ENCODE measurements at places on chromosomes 13 and 19.

DNA sequence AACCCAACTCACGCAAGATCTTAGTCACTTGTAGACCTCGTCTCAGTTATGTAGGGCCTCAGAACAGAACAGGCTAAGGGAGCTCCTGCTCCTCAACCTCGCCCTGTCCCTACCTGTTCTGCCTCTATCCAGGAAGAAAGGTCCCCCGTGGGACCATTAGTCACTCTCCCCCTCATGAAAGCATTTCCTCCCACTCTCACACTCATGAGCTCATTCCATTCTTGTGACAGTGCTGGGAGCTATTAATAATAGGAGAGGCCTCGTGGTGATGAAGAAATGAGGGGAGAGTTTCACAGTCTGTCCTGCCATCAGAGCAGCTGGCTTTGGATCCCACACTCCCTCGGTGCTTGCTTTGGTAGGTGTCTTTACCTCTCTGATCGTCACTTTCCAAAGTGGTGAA is 10.2 kb downstream of the PPP2R1A start:
- DNase-seq, result peak; percentile 36

GRCh38 chr13:41720839-41721561 is 239.9 kb downstream of the VWA8 start:
- DNase-seq, result no peak

GRCh38 chr19:35115177-35115951 is at the start of gene FXYD3:
TSS of gene FXYD3 (plus strand) at chr19:35115823. CDS start at chr19:35119377, 3,554 bp downstream.
- DNase-seq, result no peak

DNA sequence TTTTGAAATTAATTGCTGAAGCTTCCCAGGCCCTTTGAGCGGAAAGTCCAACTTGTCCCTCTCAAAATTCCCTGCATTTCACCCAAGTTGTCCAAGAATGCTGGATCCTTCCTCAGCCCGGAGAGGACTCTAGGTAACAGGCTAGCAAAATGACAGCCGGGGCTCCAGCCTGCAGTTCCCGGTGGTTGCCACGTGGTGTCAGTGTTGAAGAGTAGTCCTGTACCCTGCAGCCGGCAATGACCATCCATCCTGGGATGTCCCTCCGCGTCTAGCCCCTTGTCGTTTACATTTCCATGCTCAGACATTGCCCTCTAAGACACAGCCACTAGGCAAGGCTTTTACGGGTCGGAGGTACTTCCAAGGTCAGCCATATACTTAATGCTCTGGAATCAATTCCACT is 31.4 kb upstream of the MTIF3 start:
- no peak for DNase-seq

- peak; percentile 46 for DNase-seq
These were observed 53.2 kb downstream of the CDADC1 start for GRCh38 chr13:49300739-49301589.

DNA sequence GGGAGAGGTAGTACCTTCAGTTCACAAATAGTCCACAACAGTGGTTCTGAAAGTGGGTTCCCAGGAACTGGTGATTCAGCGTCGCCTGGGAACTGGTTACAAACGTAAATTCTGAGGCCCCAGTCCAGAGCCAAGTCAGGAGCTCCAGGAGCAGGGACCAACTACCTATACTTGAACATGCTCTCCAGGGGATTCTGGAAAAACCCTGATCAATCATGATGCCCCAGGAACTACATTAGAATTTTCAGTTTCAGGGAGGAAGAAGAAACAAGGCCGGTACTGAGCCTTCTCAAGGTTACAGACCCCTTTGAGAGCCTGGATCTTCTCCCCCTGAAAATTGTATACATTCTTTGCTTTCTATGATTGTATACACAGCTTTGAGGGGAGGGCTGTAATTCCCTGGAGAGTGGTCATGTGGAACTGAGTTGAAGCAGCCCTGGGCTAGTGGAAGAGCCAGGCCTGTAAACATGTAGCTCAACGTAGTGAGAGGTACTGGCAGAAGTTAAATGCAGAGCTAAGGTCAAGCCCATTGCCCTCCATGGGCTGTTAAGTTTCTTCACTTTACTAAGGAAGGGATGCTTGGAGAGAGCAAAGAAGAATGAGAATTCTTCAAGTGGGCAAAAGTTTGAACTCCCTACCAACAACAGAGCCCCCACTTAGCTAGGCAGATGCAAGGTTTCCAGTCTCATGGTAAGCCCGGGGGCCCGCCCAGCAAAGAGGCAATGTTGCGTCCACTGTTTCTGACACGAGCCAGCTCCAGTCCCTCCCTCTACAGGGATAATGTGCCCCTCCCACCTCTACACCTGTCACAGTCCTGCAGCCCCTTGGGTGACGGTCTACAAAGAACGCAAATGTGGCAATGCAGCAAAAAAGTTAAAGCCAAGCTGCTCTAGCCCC is 17.0 kb downstream of the DOCK9 start:
- DNase-seq, result no peak

DNA sequence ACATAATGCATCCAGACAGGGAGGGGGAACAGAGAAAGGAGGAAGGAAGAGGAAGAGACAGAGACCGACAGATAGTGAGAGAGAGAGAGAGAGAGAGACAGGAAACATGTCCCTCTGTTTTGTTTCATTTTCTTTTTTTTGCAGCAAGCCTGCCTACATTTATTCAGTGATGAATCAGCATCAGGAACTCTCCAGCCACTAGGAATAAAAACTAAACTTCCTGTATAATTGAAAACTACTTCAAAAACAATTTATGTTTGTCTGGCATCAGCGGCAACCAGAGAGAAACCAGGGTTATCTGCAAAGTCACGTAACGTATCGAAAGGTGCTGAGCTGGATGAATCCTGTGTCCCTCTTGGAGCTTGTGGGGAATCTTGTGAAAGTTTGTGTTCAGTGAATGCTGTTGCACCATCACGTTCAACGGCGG is 148.6 kb upstream of the SOX21 start:
- no peak for DNase-seq

- no peak for DNase-seq
These were observed 71.0 kb downstream of the SIPA1L3 start for GRCh38 chr19:37977992-37978391.

DNA sequence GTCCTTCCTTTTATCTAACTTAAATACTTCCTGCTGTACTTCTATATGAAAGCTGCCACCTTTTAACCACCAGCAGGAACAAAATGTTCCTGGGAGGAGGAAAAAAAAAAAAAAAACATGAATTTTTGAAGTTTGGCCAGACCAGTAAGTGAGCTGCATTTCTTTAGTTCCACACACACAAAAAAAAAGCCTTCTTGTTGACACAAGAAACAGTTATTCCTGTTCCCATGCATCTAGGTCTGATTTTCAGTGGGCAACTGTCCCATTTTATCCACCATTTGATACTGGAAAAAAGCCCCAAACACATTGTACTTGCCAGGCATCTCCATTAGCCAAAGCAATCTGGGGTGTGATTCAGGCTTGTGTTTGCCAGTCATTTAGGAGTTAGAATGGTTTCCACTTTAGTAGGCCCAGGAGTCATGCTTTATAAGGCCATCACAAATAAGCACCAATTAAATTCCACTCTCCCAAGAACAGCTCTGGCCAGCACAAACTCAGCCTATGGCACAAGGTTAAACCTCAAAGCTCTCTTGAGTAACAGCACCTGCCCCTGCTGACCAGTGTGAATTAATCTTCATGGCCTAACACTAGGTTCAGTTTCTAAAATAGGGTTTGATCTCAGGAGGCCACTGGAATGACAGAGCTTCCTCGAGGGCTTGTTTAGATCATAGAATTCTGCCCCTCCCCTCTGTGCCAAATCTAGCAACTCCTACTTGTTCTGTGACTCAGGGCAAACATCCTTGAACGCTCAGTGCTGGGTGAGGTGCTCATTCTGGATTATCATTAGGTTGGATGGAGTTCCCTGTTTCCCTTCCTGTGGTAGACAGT is 67.1 kb downstream of the NUFIP1 start:
- DNase-seq, result peak; percentile 80

- no peak for DNase-seq
These were observed 365.1 kb downstream of the DNAJC15 start for GRCh38 chr13:43388282-43389034.

DNA sequence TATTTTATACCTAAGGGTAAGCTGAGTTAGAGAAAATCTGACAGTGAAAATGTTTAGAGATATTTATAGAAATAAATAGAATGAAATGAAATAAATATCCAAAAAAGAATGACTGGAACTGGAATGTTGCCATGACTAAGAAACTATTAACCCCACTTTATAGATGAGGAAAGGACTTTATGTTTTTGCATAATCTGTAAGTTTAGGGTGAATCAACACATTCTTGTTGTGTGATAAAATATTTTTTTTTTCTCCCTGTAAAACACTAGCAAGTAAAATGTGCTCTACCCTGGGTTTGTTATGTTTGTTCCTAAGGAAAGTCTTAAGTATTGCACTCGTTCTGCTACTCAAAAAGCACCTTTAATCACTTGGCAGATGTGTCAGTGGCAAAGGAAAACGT is 83.8 kb upstream of the KL start:
- no peak for DNase-seq

- DNase-seq, result no peak
These were observed 104.8 kb downstream of the ZIC5 start for GRCh38 chr13:99866781-99867180.

GRCh38 chr13:110983241-110983640 is 68.4 kb upstream of the ANKRD10 start:
- no peak for DNase-seq

DNA sequence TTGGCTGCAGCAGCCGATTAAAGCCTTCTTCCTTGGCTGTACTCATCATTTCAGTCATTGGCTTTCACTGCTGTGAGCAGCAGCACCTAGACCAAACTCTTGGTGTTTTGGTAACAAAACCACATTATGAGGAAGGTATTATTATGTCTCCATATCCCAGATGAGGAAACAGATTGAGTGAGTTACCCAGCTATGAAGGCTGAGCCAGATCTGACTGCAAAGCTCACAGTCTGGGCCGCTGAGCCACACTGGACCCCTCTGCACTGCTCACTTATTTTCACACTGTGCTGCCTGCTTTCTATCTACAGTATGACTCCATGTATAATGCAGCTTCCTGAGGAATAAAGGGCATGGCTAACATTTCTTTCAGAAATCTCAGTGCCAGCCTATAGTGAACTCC is 24.5 kb downstream of the CRYL1 start:
- no peak for DNase-seq

DNA sequence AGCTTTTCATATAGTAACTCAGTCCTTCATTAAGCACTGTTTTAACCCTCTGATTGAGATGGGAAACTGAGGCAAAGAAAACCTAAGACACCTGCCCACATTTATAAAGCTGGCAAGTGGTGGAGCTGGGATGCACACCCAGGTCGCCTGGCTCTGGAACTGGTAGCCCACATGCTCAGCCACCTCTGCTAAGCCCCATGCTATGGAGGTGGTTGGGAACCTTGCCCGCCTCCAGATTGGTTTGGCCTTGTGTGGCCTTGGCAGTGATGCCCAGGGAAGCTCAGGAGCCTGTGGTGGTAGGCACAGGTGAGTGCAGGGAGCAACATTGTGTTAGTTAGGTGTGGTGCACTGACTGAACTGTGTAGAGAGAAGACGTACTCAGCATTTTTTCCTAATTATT is 370.2 kb downstream of the MTUS2 start:
- DNase-seq, result no peak

- no peak for DNase-seq
These were observed 654 bp downstream of the ZNF579 start for GRCh38 chr19:55579766-55580621.

DNA sequence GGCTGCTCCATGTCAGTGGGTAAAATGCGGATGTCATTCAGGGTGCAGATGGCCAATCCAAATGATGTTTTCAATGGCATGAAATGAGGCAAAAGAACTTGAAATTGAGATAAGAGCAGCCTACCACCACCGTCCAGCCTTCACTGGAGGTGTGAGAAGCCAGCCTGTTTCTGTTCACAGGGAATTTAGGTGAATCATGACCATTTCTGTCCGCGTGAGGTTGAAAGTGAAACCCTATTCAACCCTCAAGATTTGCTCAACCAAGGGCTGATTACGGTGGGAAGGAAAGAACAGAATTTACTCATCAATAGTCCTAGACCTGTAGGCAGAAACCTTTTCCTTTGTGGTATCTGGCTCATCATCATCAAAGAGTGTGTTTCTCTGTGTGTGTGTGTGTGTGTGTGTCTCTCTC is 370.7 kb downstream of the COG6 start:
- DNase-seq, result no peak

DNA sequence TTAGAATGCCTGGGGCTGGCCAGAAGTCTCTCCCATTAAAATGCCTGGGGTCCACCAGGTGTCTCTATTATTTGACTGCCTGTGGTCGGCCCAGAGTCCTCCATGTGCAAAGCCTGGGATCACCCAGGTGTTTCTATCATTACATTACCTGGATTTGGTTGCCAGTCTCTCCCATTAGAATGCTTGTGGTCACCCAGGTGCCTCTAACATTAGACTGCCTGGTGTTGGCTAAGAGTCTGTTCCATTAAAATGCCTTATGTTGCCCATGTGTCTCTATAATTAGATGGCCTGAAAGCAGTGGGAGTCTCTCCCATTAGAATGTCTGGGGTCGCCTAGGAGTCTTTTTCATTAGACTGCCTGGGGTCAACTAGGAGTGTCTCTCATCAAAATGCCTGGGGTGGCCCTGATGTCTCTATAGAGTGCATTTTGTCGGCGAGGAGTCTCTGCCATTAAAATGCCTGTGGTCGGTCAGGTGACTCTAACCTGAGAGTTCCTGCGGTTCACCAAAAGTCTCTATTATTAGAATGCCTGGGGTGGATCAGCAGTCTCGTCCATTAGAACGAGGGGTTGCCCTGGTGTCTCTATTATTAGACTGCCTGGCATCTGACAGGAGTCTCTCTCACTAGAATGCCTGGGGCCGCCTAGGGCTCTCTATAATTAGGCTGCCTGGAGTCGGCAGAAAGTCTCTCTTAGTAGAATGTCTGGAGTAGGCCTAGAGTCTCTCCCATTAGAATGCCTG is 1540.5 kb downstream of the UQCRFS1 start:
- DNase-seq, result no peak

GRCh38 chr13:95153647-95154412 is 147.4 kb downstream of the ABCC4 start:
- DNase-seq, result no peak

- no peak for DNase-seq
These were observed 1.4 kb upstream of the RASL11A start for GRCh38 chr13:27269114-27269665.

DNA sequence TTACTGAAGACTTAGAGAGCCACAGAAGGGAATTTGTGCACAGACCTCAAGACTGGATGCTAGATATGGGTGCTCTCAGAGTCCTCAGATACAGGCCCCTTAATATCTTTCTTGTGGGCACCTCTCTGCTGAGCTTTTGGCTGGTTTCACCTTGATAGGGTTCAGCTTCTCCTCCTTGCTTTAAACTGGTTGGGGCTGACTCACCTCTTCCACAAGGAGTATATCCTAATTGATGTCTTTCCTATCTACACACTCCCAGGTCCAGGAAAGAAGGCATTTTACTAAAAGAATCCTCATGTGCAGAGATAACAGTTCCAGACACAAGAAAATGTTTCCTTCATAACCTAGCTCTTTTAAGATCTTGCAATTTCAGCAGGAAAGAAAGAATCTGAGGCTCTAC is 284.4 kb downstream of the NDFIP2 start:
- no peak for DNase-seq
